Activated CD4-positive, alpha-beta T cell treated with anti-CD3 and anti-CD28 coated beads, Interleukin-2, amount 50 U/mL, for 4 hours (primary cell): ENCODE measurements at places on chromosomes 11 and 22.

GRCh38 chr22:46390652-46391301 lies 55.3 kb downstream of the TRMU start:
- no peak for DNase-seq

DNA sequence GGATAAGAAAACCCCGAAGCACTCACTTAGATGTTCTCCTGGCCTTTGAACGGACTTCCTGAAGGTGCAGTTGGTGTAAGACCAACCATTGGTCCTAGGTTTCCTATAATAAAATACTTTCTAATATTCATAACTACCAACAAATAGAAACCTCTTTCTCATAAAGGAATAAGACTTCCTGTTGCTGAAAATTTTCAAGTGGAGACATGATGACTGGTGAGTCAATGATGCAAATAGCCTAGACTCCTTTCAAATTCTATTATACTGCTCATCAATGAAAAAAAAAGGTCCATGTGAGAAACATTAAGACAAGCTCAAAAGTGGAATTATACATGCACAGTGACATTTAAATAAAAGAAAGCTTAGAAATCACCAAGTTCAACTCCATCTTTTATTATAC lies 862.8 kb downstream of the FAM181B start:
- DNase-seq, result no peak

GRCh38 chr11:60221181-60221580 lies 21.8 kb downstream of the MS4A4E start:
- DNase-seq, result no peak

DNA sequence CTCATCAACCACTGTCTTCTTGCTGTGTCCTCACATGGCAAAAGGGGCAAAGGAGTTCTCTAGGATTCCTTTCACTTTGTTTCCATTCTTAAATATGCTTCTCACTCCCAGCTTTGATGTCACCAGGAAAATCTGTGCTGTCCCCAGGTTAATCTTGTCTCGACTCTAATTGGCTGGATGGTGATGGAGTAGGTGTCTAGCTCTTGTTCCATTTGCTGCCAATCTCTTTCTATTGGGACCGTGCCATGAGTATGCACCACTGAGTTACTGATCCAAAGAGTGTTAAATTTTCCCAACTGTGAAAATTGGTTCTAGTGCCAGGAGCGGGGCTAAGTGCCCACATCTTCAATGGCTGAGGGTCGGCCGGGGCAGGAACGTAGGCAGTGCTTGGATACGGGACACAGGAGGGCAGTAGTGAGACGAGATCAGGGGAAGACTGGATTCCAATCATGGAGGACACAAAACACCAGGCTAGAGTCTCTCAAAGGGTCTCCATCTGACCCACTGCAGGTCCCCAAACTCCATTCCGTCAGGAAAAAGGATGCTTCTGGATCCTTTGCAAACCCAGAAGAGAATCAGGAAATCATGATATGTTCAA lies 47.7 kb upstream of the CSNK2A3 start:
- DNase-seq, result no peak

DNA sequence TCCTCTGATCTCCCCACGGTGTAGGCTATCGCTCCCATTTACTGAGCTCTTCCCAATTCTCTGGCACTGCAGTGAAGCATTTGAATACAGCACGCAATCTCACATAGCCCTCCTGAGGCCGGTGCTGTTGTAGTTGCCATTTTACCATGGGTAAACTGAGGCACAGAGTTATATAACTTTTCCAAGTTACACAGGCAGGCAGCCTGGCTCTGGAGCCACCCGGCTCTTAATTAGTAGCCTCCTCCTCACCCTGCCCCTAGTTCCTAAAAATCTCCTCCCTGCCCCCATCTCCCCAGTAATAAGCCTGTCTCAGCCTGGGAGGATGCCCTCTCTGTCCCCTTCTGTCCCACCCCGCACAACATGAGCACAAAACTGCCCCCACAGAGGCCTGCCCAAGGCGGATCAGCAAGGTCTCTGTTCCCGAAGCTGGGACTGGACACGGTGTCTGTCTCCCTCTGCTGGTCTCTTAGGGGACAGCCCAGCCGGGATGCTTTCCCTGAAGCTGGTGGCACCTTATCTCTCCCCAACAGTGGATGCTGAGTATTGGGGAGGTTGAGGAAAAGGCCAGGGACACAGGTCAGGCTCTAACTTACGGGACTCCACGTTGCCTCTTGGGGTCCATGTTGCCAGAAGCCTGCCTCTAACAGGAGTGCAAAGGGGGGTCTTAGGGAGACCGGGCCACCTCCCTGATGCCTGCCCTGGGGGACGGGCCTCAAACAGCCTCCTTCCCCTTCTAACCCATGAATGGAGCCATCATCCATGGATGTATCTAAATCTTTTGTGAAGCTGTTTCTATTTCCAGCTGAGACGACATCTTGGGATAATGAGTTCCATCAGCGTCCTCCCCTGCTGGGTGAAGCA lies 9.1 kb upstream of the CLCF1 start:
- DNase-seq, result peak; percentile 78

DNA sequence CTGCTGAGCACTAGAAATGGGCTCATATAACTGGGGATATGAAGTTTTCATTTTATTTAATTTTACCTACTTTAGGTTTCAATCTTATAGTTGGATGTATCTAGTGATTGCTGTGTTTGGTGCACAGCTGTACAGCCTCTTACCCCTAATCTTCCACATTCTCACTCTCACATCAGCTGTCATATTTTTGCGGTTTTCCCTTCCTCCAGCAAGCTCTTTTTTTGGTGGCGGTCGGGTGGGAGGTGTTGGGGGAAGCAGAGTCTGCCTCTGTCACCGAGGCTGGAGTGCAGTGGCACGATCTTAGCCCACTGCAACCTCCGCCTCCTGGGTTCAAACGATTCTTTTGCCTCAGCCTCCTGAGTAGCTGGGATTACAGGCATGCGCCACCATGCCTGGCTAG lies 445.1 kb upstream of the ISX start:
- DNase-seq, result no peak

- DNase-seq, result no peak
Observed at GRCh38 chr11:6488821-6489220, 7.5 kb downstream of the TIMM10B start.

GRCh38 chr11:36372101-36372771 lies 76.1 kb downstream of the PRR5L start:
- no peak for DNase-seq

- no peak for DNase-seq
Observed at GRCh38 chr11:114569801-114570200, 10.1 kb upstream of the NXPE1 start.

DNA sequence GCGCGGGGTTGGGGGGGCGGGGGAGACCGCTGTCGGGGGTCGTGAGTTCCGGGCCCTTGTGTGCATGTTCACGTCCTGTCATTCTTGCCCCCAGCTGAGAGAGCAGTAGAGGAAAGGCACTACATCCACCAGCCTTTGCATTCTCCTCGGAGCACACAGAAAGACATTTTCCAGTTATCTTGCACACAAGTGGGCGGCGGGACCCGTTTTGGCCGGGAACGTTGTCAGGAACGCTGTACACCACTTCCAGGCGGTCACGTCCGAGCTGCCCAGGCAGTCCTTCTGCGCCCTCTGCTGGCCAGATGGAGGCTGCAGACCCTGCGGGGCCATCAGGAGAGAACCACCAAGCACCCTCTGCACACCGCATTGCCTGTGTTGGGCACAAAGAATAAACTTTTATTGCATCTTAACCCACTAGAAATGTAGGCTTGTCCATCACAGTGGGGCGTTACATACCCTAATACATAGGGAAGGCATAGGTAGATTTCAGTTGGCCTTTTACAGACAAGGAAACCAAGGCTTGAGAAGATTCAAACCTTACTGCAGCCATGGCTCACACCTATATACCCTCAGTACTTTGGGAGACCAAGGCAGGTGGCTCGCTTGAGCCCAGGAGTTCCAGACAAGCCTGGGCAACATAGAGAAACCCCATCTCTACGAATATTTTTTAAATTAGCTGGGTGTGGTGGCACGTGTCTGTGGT lies 2.8 kb upstream of the CDKN1C start:
- DNase-seq, result peak; percentile 82

- no peak for DNase-seq
Observed at GRCh38 chr11:114379394-114380069, 20.8 kb downstream of the C11orf71 start.

GRCh38 chr22:36872084-36872483 lies 11.3 kb downstream of the NCF4 start:
- no peak for DNase-seq

DNA sequence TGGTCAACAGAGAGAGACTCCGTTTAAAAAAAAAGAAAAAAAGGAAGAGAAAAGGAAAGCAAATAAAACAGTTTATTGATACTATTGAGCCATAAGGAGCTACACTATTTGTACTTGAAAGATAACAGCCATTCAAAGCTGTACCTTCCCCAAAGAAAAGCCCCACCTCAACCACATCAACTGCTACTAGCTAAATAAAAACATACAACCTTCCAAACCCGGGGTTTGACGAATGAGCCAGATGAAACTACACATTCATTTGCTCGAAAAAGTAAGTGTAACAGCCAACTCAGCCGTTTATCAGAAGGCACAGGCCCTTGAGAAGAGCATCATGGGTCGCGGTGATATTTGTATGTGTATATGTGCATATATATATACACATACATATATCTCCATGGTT lies 78.4 kb downstream of the SIK3 start:
- DNase-seq, result no peak

GRCh38 chr11:71199226-71199820 lies 53.1 kb downstream of the SHANK2 start:
- DNase-seq, result no peak

GRCh38 chr11:14423633-14424032 lies 64.7 kb upstream of the RRAS2 start:
- DNase-seq, result no peak

GRCh38 chr22:50209893-50210292 lies 9.1 kb downstream of the SELENOO start:
- DNase-seq, result peak; percentile 68

DNA sequence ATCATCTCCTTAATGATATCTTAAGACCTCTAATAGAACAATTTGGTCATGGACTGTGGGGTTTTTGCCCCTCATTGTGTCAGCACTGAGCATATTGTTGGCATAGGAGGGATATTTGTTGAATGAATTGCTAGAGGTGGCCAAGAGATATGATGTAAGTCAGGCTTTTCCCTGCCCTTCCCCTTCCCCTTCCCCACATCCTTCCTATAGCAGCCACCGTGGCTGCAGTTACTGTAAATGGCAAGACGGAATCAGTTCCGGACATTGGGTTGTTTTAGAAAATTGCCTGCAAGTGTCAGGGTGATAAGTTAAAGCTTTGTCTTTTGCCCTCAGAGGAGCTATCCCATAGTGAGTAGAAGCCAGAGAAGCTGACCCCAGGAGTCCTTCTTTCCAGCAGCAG lies 23.0 kb downstream of the LIMK2 start:
- DNase-seq, result no peak

DNA sequence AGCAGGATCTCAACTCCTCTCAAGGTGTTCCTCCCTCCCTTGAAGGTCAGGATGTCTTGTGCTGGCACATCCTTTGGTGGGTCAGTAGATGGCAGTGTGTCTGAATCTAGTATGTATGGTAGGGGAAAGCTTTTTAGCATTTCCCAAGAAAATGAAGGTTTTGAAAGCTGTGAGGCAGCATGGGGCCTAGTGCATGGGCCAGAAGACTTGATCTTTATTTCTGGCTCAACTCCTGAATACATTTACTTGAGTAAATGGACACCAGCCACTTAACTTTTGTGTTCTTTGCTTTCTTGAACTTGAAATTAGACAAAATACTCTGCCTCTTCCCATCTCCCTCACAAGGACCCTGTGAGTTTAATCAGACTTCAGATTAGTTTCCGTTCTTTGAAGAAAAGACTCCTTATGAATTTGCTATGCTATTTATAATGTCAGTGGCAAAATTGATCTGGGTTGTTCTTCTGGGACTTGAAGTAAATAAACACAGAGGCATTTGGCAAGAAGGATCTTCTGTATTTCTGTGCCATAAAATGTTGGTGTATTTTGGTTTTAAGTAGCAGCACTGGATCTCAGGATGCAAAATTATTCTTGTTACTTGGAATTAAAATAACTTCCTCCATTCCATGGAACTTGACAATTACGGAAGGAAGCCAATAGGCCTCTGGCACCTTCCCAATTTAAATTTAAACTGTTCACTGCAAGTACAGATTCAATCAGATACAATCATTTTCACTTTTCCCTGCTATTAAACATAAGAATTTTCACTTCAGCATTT lies 288.8 kb downstream of the CASP12 start:
- DNase-seq, result peak; percentile 6

DNA sequence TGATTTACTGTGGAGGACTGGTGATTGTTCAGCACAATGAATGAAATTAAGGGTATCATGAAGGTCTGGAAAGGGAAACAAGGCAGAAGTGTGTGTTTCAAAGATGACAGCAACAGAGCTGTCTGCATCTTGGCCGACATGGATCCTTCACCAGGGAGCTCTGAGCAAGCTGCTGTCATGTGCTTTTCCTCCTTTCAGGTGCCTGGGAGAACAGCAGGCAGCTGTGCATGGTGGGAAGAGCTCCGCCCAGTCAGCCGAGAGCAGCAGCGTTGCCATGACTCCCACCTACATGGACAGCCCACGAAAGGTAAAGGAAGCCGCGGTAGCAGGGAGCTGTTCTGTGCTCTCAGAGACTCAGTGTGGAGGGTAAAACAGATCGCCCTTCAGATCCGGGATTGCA lies 87.1 kb upstream of the YWHAH start:
- DNase-seq, result no peak

- no peak for DNase-seq
Observed at GRCh38 chr11:74072721-74073120, 63.8 kb upstream of the UCP3 start.

DNA sequence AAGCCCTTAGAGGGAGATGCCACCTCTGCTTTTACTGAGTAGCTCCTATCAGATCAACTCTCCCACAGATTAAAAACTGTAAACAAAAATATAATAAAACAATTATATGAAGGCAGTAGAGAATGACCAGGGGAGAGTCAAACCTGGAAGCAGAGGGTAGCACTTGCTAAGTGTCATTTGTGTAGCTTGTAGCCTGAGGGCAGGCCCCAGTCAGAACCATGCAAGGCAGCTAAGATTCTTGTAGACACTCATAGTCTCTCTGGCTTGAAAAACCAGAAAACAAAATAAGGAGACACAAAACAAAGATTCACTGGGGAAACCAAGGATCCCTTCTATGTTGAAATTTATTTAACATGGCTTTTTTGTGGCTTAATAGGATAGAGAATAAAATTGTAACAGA lies 110.4 kb downstream of the WNT11 start:
- DNase-seq, result no peak

DNA sequence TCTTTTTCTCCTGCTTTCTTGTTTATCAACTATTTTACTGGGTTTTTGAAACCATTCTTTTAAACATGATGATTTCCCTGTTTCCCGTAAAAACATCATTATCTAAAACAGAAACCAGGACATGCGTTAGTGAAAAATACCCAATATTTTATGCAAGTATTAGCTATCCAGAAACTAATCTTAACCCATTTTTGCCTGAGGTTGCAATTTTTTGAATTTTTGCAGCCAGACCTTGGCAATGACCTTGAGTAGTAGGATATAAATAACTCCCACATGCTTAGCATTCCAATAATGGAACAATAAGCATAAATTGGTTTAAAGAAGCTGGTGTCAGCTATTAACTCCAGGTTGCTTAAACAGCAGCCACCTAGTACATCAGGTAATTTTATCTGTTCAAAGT lies 308.9 kb upstream of the ANO3 start:
- DNase-seq, result no peak
